T-helper 17 cell (primary cell): ENCODE measurements at places on chromosomes 6 and 20. TPM values are rescaled to one million over a fixed set of nuclear protein-coding genes. Genes with fewer than 3 reads are reported as not detected.

The RCAN2 gene
- total RNA-seq = not detected

The SLC22A7 gene
- total RNA-seq = not detected

DNA sequence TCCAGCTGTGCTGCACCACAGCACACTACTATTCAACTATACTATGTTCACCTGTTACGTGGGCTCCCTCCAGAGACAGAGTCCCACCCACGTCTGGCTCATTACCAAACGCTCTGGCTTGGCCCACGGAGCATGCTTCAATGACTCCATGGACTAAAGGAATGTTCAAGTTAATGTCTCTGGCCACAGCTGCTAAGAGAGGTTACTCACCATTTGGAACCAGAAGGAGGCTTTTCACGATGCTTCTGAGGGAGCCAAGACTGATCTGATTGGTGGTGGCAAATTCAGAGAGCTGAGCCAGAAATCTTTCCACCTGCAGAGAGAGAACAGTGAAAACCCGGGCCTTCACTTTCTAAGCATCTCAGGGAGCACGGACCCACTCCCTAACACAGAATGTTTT lies 15.6 kb downstream of the COMMD7 start:
- no peak overlapping the region for H3K4me3 ChIP-seq
- no peak for DNase-seq
- no peak overlapping the region for H3K27ac ChIP-seq
- H3K36me3 ChIP-seq = no peaks in the 10 kb centered on the region

DNA sequence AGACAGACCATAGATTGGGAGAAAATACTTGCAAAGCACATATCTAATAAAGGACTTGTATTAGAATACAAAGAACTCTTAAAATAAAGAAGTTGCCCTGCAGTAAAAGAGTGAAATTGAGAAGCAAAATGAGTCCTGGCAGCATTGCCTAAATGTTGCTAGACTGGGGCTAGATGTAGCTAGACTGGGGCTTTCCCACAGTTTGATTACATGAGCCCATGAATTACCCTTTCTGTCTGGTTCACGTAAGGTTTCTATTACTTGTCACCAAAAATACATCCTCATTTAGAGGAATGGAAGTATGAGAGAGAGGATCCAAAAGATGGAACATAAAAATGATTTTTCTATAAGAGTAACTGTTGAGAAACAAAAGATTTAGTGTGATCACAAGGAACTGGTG lies 57.6 kb upstream of the CCDC28A start:
- peaks cover 31% of the 10 kb centered on the region for H3K27me3 ChIP-seq
- H3K4me3 ChIP-seq = no peak overlapping the region

GRCh38 chr20:58852543-58853271 lies at the start of gene GNAS:
Gene GNAS (plus strand): TSS chr20:58852716.
- H3K4me3 ChIP-seq = peak within 1 kb of the TSS; percentile 91
- peaks cover 24% of the 10 kb centered on the region for H3K4me1 ChIP-seq
- peaks cover 6% of the 10 kb centered on the region for H3K36me3 ChIP-seq
- H3K27me3 ChIP-seq = peaks cover 75% of the 10 kb centered on the region
- DNase-seq = no peak

DNA sequence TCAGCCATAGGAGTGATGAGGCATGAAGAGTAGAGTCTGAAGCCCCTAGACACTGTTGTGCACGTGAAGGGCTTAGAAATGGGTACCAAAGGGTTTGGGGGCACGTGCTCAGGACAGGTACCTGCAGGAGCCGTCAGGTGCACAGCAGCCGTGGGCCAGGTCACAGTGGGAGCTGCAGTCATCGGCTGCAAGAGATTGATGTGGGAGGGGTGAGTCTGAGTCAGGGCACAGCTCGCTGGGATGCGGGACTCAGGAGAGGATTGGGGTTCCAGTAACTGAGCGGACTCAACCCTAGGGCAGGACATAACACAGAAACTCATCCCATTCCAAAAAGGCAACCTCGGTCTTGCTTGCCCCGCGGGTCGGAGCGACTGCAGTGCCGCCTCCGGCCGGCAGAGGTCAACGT lies 1.1 kb downstream of the DLK2 start:
- peaks cover 12% of the 10 kb centered on the region for H3K27me3 ChIP-seq
- H3K36me3 ChIP-seq = peaks cover 3% of the 10 kb centered on the region
- DNase-seq = peak; percentile 46
- H3K4me3 ChIP-seq = peak overlapping the region; percentile 91
- peaks cover 17% of the 10 kb centered on the region for H3K4me1 ChIP-seq
- H3K27ac ChIP-seq = peak overlapping the region; percentile 45

DNA sequence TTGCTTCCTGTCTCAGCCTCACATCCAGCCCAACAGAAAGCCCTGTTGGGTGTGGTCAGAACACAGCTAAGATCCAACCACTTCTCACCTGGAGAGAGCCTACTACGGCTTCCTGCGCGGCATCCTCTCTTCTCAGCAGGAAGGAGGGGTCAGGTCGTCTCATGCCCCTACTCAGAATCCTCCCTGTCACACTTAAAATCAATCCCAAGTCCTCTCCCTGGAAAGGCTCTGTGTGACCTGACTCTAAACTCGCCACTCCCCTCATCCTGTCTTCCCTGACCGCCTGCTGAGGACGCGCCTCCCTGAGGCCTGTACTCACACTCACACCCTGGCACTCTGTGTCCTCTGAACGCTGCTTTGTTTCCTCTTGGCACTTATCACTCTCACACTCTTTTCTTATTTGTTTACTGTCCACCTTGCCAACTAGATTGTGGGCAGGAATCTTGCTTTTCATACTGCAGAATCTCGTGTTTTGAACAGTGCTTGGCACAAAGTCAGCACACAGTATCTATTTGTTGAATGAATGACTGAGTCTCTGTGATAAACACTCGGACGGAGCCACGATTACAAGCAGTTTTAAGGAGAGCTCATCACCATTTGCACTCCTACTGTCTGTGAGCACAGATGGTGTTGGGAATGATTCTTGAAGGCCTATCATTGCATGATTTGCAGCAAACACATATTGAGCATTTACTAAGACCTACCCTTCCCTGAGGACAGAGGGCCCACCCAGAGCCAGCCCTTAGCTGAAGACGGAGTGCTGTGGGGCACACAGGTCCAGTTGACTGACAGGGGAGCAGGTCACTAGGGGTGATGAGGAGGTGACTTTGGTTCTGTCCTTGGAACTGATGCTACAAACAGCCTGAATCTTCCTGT lies 18.7 kb downstream of the RAB5IF start:
- peaks cover 22% of the 10 kb centered on the region for H3K4me1 ChIP-seq
- no peaks in the 10 kb centered on the region for H3K27me3 ChIP-seq
- peaks cover 12% of the 10 kb centered on the region for H3K36me3 ChIP-seq
- DNase-seq = no peak

DNA sequence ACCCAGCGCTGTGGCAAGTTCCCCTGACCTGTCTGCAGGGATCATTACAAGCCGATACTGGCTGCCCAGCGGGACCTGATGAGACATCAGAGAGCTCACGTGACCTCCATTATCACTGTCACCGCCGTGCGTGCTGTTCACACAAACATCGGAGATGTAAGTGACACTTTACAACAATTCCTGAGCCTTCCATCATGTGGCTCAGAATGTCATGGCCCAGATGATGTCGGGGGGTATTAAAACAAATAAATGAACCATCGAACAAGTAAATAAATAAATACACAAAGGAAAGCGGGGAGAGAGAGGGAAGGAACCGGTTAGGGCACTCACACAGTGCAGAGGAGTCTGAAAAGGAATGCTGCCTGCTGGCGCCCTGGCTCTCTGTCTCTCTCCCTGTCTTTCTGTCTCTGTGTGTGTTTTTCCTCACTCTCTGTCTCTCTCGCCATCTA lies 195.1 kb downstream of the BMP7 start:
- H3K4me3 ChIP-seq = no peak overlapping the region
- no peaks in the 10 kb centered on the region for H3K36me3 ChIP-seq
- no peak for DNase-seq
- H3K4me1 ChIP-seq = peaks cover 6% of the 10 kb centered on the region
- H3K27ac ChIP-seq = no peak overlapping the region
- peaks cover 52% of the 10 kb centered on the region for H3K27me3 ChIP-seq

GRCh38 chr6:16999491-17000436 lies 102.1 kb upstream of the STMND1 start:
- H3K4me1 ChIP-seq = no peaks in the 10 kb centered on the region
- H3K27ac ChIP-seq = no peak overlapping the region
- peaks cover 7% of the 10 kb centered on the region for H3K36me3 ChIP-seq
- no peak for DNase-seq

GRCh38 chr6:160374836-160375560 lies 26.8 kb downstream of the SLC22A3 start:
- no peak for DNase-seq
- no peak overlapping the region for H3K4me3 ChIP-seq
- no peak overlapping the region for H3K27ac ChIP-seq
- H3K4me1 ChIP-seq = no peaks in the 10 kb centered on the region

GRCh38 chr6:158908606-158909005 lies 89.4 kb upstream of the EZR start:
- no peaks in the 10 kb centered on the region for H3K27me3 ChIP-seq
- DNase-seq = no peak
- H3K4me1 ChIP-seq = peaks cover 17% of the 10 kb centered on the region
- H3K4me3 ChIP-seq = no peak overlapping the region

DNA sequence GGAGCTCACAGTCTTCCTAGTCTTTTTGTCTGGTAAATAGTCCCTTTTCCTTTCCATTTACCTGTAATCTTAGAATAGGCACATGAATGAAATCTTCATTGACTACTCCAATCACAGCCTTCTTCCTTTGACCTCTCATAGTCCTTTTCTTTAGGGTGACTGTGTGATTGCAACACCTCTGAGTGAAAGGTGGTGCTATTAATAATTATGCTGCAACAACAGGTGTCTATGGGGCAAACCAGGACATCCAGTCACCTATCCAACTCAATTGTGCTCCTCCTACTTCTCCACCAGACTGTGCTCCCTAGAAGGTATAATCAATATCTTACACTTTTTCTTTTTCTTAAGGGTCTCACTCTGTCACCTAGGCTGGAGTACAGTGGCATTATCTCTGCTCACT lies 29.4 kb downstream of the RIPOR2 start:
- peaks cover 16% of the 10 kb centered on the region for H3K36me3 ChIP-seq
- peak overlapping the region; percentile 64 for H3K4me3 ChIP-seq
- H3K4me1 ChIP-seq = peaks cover 76% of the 10 kb centered on the region
- H3K27ac ChIP-seq = peak overlapping the region; percentile 99
- H3K27me3 ChIP-seq = no peaks in the 10 kb centered on the region

GRCh38 chr6:53394704-53395103 lies 46.0 kb upstream of the ELOVL5 start:
- H3K4me1 ChIP-seq = peaks cover 2% of the 10 kb centered on the region
- no peak for DNase-seq
- H3K4me3 ChIP-seq = no peak overlapping the region
- H3K36me3 ChIP-seq = no peaks in the 10 kb centered on the region
- no peaks in the 10 kb centered on the region for H3K27me3 ChIP-seq
- H3K27ac ChIP-seq = no peak overlapping the region

- peaks cover 2% of the 10 kb centered on the region for H3K4me1 ChIP-seq
- H3K27me3 ChIP-seq = no peaks in the 10 kb centered on the region
- DNase-seq = no peak
- no peaks in the 10 kb centered on the region for H3K36me3 ChIP-seq
- H3K27ac ChIP-seq = no peak overlapping the region
These were observed 63.2 kb upstream of the TIAM2 start for GRCh38 chr6:154931711-154932424.
